Immature natural killer cell (primary cell): ENCODE measurements at places on chromosomes 2 and 18. TPM values are rescaled to one million over a fixed set of nuclear protein-coding genes. Genes with fewer than 3 reads are reported as not detected.

Gene HOXD13
- polyA plus RNA-seq = not detected

DNA sequence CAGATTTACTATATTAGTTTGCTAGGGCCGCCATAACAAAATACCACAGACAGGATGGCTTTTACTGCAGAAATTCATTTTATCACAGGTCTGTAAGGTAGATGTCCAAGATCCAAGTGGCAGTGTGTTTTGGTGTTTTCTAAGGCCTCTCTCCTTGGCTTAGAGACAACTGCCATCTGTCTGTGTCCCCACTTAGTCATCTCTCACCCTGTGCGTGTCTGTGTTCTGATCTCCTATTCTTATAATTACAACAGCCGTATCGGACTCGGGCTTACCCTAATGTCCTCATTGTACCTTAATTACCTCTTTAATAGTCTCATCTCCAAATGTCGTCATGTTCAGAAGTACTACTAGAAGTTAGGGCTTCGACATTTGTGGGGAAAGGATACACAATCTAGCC lies 362.3 kb upstream of the CDH19 start:
- H3K27ac ChIP-seq = no peak overlapping the region
- no peaks in the 10 kb centered on the region for H3K4me1 ChIP-seq
- H3K27me3 ChIP-seq = no peaks in the 10 kb centered on the region
- DNase-seq = no peak
- H3K36me3 ChIP-seq = no peaks in the 10 kb centered on the region
- H3K4me3 ChIP-seq = no peak overlapping the region

DNA sequence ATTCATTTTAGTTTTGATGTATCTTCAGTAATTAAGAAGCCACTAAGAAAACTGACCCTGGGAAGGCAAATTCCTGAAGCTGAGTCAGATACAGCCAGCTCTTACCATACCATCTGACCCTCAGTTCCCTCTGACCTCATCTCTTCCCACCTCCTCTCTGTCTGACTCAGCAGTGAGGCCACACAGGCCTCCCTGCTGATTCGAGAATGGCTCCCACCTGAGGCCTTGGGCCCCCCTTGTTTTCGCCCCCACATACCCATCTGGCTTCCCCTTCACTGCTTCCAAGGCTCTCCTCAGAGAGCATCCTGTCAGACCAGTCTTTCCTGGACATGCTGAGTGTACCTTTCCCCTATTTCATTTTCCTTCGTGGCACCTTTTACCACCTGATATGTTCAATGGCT lies 71.0 kb upstream of the CYP1B1 start:
- no peaks in the 10 kb centered on the region for H3K36me3 ChIP-seq
- no peak for DNase-seq
- no peaks in the 10 kb centered on the region for H3K4me1 ChIP-seq
- H3K27ac ChIP-seq = no peak overlapping the region
- H3K27me3 ChIP-seq = no peaks in the 10 kb centered on the region
- H3K4me3 ChIP-seq = no peak overlapping the region

DNA sequence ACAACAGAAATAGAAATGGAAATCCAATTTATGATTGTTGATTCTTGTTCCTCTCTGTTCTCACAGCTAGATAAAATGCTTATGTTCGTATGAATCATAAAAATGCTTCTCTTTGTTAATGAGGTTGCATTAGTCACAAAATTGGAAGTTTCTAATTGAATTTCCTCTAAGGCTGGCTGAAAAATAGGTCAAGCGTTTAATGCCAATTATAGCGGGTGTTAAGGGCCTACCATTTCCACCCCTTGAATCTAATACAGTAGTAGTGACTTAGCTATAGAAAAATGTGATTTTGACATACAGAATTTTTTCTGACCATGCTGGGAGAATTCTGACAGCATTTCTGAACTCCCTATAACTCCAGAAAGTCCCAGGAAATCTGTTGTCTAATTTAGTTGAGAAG lies 107.1 kb downstream of the TTN start:
- no peak overlapping the region for H3K27ac ChIP-seq
- H3K36me3 ChIP-seq = no peaks in the 10 kb centered on the region
- DNase-seq = no peak
- no peak overlapping the region for H3K4me3 ChIP-seq
- H3K4me1 ChIP-seq = peaks cover 6% of the 10 kb centered on the region

DNA sequence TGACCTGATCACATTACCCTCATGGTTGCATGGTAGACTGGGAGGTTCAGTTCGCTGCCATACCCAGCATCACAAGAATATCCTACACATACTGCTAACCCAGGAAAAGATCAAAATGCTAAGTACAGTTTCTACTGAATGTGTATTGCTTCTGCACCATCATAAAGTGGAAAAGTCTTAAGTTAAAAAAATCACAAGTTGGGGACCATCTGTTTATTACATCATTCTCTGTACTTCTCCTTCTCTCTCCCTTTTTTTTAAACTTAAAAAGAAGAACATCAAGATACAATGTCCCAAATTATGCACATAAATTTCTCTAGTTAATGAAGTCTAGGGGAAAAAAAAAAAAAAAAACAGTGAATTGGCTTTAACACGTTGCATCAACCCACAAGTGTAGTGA lies 43.3 kb downstream of the NBAS start:
- no peaks in the 10 kb centered on the region for H3K27me3 ChIP-seq
- no peak overlapping the region for H3K27ac ChIP-seq
- H3K4me1 ChIP-seq = no peaks in the 10 kb centered on the region
- no peak overlapping the region for H3K4me3 ChIP-seq
- no peak for DNase-seq
- peaks cover 28% of the 10 kb centered on the region for H3K36me3 ChIP-seq

- H3K27me3 ChIP-seq = peaks cover 2% of the 10 kb centered on the region
- DNase-seq = peak; percentile 59
- peaks cover 74% of the 10 kb centered on the region for H3K4me1 ChIP-seq
Observed at GRCh38 chr2:4047961-4048891, 344.9 kb downstream of the DCDC2C start.

DNA sequence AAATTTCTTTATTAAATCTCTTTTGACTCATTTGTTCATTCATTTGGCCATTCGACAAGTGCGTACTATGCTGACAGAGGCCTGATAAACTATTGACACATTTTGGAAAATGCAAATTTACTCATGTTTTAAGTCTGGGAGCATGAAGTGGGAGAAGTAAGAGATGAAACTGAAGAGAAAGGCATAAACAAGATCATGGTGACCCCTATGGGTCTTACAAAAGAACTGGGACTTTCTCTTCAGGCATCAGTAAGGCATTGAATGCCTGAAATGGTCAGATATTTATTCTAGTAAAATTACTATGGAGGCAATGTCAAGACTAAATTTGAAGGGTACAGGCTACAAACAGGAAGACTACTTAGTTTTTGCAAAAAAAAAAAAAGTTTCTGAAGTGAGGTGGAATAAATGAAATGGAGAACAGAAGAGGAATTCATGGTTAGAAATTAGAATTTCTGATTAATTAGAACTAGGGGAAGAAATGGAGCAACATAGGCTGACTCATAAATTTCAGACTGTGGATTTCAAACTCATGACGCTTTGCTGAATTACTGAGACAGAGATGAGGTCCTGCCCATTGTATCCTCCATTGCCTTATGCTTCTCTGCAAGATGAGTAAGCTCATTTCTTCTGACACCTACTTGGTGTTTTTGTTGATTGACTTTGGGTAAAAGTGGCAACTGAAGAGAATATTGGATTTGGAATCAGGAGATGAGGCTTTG lies 32.7 kb downstream of the VSNL1 start:
- H3K4me3 ChIP-seq = no peak overlapping the region
- DNase-seq = no peak
- H3K36me3 ChIP-seq = no peaks in the 10 kb centered on the region
- H3K4me1 ChIP-seq = no peaks in the 10 kb centered on the region
- no peak overlapping the region for H3K27ac ChIP-seq

Gene SERTAD2
- 6.1 TPM for polyA plus RNA-seq

DNA sequence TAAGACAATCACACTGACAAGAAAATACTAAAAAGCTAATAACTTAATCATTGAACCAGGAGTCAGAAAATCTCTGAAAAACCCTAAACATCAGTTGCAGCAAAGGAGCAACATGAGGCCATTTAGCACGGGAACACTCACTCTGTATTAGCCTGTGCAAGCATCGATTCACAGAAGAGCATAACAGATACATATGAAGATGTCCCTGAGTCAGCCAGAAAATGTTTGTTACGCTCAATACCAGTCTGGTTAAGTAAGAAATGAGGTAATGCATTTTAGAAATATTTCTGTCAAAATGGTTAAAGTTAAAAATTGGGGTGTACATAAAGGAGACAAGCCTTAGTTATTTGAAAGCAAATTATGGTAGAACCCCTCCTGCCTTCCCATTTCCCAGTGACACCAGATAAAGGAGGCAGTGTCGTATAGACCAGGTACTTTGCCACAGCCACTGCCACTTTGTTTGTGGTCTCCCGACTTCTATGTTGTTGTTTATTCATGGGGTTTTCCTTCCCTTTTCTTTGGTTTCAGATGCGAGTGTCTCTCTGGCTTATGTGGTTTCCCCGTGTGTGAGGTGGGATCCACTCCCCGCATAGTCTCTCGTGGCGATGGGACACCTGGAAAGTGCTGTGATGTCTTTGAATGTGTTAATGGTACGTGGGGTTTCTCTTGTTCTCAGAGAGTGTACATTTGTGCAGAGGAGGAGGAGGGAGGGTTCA lies 108.6 kb downstream of the CRIM1 start:
- H3K36me3 ChIP-seq = peaks cover 24% of the 10 kb centered on the region
- H3K4me3 ChIP-seq = no peak overlapping the region
- H3K4me1 ChIP-seq = no peaks in the 10 kb centered on the region

DNA sequence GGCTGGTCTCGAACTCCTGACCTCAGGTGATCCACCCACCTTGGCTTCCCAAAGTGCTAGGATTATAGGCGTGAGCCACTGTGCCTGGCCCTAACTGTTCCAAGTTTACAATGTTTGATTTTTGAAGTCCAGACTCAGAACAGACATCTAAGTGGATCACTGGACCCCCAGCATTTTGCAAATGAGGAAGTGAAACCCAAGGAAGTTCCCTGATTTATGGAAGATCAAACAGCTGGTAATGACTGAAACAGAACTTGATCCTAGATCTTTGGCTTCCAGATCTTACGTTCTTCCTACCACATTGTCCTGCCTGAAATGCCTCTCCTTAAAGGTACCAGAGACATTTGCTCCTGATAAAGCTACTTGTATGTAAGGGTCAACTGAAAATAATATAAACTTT lies 58.3 kb upstream of the NCOA1 start:
- H3K4me3 ChIP-seq = no peak overlapping the region
- no peak overlapping the region for H3K27ac ChIP-seq
- no peaks in the 10 kb centered on the region for H3K4me1 ChIP-seq
- DNase-seq = no peak

- no peaks in the 10 kb centered on the region for H3K27me3 ChIP-seq
- DNase-seq = no peak
- H3K27ac ChIP-seq = no peak overlapping the region
- peaks cover 50% of the 10 kb centered on the region for H3K36me3 ChIP-seq
Observed at GRCh38 chr2:112096098-112096497, 41.0 kb downstream of the TMEM87B start.

- H3K27me3 ChIP-seq = no peaks in the 10 kb centered on the region
- H3K4me1 ChIP-seq = peaks cover 15% of the 10 kb centered on the region
- no peak overlapping the region for H3K27ac ChIP-seq
- no peak for DNase-seq
- no peak overlapping the region for H3K4me3 ChIP-seq
- H3K36me3 ChIP-seq = peaks cover 16% of the 10 kb centered on the region
Observed at GRCh38 chr2:3421580-3421979, 42.1 kb downstream of the TRAPPC12 start.

DNA sequence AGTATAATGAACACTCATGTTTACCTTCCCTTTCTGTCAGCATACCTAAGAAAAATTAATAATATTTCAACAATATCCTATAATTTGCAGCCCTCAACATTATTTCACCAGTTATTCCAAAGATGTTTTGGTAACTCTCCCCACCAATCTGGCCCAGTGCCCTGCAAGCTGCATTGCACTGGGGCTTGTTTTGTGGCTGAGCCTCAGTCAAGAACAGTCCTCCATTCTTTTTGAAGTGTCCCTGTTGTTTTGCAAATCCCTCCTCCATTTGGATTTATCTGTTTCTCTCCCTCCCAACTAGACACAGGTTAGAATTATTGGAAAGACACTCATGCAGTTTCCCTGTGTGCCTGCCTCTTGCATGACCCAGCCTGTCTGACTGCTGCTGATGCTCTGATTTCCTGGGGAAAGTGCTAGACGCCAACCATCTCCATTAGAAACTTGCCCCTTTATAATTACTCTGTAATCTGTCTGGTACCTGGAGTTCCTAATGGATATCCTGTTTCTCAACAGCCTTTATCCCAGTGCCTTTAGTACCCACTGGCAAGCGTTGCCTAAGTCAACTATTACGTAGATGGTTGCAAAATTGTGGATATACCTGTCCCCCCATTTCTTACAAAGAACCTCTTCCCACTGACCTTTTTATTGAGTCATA lies 60.2 kb downstream of the EIF5B start:
- DNase-seq = no peak
- peak overlapping the region; percentile 71 for H3K27ac ChIP-seq
- H3K4me1 ChIP-seq = peaks cover 6% of the 10 kb centered on the region

DNA sequence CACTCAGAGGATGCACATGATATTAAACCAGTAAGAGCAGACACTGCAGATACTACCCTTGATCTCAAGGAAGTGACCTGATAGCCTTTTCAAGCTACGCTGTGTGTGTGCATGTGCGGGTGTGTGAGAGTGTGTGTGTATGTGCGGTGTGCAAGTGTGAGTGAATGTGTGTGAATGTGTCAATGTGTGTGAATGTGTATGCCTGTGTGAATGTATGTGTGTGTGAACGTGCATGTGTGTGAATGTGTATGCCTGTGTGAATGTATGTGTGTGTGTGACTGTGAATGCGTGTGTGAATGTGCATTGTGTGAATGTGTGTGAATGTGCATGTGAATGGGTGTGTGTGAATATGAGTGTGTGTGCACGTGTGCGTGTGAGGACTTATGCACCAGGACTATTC lies 53.8 kb downstream of the KCNG2 start:
- H3K27ac ChIP-seq = no peak overlapping the region
- H3K4me1 ChIP-seq = no peaks in the 10 kb centered on the region
- no peak overlapping the region for H3K4me3 ChIP-seq
- H3K27me3 ChIP-seq = peaks cover 6% of the 10 kb centered on the region

Gene GALR1
- not detected for polyA plus RNA-seq

DNA sequence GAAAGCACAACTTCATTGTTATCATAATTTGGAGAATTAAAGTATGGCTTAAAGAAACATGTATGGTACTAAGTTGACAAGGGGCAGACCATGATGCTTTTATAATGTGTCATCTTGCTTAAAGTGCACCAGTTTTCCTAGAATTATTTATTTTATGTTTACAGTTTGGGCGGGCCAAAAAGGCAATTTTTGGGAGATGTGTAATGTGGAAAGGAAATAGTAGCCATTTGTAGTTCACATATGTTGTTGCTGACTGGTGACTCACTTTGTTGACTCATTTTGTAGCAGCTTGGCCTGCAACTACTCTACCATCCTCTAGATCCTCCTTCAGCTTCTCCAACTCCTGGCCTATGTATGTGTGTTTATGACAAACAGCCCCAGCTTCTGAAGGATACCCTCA lies 7.7 kb downstream of the ZSCAN30 start:
- H3K4me3 ChIP-seq = no peak overlapping the region
- H3K4me1 ChIP-seq = no peaks in the 10 kb centered on the region
- DNase-seq = no peak
- H3K36me3 ChIP-seq = peaks cover 5% of the 10 kb centered on the region
- no peaks in the 10 kb centered on the region for H3K27me3 ChIP-seq
- H3K27ac ChIP-seq = no peak overlapping the region

Gene FAM110C
- not detected for polyA plus RNA-seq
